Stimulated activated CD4-positive, alpha-beta T cell treated with anti-CD3 and anti-CD28 coated beads, TNF-alpha, amount 100 ng/mL, for 24 hours (primary cell): ENCODE measurements at places on chromosomes 11 and 22.

DNA sequence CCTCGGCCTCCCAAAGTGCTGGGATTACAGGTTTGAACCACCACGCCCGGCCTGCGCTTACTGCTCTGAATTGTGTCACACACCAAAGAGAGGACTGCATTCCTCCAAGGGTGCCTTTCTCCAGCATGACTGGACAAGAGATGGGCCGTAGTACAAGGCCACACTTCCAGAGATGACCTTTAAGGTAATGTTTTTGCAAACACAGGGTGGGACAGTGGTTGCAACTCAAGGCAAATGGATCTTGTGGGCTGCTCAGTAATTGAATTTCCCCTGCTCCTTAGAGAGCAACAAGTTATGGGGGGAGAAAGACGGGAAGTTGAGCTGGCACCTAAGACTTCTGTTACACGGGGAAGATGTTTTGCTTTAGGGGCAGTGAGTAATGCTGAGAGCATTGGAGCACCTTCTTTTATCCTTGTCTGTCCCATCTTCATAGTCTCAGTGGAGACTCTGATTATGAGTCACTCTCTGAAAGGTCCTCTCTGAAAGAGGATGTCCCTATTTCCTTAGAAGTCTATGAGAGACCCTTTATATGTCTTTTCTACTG, 66.3 kb downstream of the C11orf91 start:
- DNase-seq: no peak

DNA sequence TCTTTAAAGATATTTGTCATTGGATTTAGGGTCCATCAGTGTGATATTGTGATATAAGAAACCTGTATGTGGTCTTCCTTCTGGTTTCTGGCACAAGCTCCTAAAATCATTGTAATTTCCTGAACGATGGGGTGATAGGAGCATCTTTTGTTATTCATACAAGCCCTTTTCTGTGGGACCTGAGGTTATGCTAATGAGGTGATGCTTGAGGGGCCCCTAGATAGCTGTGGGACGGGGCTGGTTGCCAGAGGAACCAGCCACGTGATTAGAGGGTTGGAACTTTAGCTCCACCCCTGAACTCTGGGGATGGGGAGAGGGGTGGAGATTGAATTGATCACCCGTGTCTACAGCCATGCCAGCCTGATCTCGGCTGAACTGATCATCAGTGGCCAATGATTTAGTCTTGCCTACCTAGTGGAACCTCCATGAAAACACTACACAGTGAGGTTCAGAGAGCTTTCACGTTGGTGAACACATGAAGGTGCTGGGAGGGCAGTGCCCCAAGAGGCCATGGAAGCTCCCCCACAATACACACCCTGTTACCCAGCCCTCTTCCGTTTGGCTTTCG, 62.8 kb downstream of the BCR start:
- DNase-seq: peak; percentile 41

DNA sequence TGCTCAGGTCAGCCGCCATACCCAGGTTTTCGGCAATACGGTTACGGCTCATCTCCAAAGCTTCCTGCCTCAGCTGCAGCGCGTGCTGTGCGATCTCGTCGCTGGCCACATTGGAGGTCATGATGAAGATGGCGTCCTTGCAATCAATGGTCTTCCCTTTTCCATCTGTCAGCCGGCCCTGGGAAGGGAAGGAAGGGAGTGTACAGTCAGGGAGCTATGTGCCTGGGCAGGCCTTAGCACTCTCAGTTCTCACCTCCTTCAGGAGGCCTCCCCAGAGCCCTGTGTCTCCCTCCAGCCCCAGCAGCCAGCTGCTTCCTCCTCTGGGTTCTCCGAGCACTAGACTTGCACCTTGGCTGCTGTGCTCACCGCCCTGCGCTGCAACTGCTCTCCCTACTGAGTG, 51.5 kb upstream of the PHOX2A start:
- no peak for DNase-seq

- no peak for DNase-seq
Measured at GRCh38 chr22:36334081-36334820, 53.5 kb downstream of the MYH9 start.

DNA sequence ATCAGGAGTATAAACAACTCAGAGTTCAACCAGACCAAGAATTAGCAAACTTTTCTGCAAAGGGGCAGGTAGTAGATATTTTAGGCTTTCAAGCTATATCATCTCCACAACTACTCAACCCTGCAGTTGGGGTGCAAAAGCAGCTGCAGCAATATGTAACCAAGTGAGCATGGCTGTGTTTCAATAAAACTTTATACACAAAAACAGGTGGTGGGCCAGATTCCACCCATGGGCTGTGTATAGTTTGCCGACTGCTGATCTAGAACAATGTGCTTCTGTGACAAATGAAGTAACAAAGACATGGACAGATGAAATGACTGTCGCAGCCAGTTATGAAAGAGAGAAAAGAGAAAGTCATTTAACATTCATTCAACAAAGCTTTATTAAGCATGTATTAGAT, 77.1 kb upstream of the DRD2 start:
- no peak for DNase-seq

- DNase-seq: no peak
Measured at GRCh38 chr11:128720522-128720985, 26.7 kb downstream of the FLI1 start.

- DNase-seq: no peak
Measured at GRCh38 chr22:17285656-17286055, 66.4 kb upstream of the ADA2 start.

DNA sequence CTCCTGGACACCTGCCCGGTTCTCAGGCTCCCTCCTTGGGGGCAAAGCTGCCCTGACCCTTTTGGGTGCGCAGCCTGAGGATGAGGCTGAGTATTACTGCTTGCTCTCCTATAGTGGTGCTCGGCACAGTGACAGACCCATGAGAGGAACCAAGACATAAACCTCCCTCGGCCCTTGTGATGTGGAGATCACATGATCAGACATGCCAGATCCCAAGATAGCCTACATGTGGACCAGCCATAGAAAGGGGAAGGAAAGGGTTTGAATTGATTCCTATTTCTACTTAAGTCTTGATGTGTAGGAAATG, 125.3 kb downstream of the VPREB1 start:
- no peak for DNase-seq

DNA sequence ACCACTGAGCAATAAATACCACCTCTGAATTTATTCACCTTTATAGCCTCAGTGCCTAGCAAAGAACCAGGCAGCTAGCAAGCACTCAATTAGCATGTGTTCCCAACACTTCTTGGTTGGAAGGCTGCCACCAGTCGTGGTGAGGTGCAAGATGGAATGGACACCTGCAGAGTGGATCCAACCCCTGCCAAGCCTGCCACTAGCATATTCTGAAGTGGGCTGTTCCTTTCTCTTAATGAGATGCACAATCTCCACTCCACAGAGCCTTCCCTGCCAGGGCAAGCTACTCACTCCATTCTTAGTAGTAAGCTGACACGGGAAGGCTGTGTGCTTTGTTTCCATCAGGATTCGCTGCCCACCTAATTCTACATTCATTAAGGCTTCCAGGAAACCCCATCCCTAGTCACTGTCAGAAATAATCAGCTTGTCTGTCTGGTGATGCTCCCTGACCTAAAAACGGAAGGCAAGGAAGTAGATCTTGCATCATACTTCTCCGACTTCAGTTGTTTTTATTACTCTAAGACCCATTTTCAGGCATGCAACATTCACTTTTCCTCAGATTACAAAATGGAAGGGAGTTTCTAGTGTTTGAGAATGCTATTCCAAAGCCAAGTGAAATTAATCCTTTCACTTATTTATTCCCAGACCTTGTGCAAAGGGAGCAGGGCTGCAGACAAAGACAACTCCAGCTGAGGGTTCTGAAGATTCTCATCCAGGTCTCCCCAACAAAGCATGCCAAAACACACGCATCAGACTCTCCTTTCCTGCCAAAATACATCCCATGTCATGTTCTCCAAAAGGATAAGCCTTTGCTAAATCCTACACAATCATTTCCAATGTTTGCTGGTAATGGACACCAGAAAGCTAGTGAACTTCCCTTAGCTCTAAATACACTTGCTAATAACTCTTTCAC, 128.0 kb downstream of the TENM4 start:
- DNase-seq: no peak

DNA sequence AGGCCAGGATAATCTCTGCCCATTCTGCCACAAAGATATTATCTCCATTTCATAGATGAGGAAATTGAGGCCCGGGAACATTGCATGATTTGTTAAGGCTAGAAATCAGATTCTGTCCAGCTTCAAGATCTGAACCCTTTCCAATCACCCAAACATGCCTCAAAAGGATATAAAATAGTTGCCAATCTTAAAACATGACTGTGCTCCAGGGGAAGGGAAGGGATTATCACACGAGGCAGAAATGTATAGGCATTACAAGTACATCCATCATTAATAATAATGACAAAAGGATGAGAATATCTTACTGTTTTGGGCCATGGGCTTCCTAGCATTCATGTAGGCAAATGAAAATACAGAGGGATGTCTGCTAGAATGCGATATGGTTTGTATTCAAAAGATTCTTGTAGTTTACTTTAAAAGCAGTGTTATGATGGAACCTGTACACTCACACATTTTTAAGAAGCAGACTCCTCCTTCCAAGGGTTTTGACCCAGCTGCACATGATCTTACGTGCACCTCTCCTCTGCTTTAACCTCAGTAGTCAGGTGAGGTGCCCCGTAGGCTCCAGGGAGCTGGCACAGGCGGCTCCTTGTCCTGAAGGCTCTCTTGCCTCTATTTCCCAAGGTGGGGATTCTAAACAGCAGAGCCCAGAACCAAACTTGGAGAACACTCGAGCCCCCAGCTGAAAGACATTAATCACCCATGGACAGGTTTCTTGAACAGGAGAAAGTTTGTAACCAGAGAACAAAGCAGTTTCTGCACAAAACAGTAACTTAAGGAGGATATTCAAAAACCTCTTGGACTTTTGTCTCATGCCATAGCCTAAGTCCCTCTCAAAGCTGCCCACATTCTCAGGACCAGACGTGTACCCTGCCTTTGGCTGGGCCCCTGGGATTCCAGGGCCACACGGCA, 36.0 kb downstream of the PARVA start:
- DNase-seq: no peak

DNA sequence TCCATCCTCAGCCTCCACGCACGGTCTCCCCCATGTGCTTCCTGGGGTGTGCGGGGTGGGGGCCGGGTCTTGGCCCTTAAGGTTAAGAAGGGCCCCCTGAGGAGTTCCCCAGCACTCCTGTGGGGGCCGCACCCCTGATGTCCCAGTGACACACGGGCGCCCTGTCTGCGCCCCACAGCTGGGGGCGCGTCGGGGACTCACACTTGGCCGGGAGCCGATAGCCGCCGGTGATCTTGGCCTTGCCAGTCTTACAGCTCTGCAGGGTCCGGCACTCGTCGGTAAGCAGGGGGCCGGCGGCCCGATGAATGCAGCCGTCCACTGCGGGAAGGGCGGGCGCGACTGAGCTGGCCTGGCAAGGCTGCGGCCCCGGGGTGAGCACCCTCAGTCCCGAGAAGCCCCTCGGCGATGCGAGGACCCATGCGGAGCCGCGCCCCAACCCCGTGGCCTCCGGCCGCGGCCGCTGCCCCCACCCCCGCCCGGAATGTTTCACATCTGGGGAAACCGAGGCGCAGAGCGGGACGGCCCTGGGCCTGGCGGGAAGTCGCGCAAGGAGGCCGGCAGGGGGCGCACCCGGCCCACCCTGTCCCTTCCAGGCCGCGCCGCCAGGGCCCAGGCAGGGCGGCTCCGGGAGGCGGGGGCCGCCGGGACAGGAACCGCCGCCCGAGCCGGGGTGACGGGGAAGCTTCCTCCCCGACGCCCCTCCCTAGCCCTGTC, 13.9 kb downstream of the OTUB1 start:
- DNase-seq: peak; percentile 47

- DNase-seq: no peak
Measured at GRCh38 chr11:94513091-94513490, 830 bp downstream of the C11orf97 start.

DNA sequence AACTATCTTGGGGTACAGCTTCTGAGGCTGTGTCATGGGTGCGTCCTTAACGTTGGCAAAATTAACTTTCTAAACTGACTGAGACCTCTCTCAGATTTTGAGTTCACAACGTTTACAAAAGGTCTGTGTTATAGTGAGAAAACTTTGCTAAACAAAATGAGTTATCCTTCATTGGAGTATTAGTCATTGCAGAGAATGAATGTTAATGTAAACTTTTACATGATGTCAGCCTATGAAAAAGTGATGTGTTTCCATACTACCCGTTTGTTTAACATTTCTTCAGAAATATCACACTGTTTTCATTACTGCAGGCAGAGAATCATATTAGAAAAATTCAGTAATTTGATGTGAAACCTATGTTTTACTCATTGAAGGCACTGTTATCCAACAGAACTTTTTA, 32.1 kb downstream of the HSD17B12 start:
- no peak for DNase-seq

GRCh38 chr11:84372381-84372950, 1086.3 kb upstream of the CCDC90B start:
- DNase-seq: no peak

DNA sequence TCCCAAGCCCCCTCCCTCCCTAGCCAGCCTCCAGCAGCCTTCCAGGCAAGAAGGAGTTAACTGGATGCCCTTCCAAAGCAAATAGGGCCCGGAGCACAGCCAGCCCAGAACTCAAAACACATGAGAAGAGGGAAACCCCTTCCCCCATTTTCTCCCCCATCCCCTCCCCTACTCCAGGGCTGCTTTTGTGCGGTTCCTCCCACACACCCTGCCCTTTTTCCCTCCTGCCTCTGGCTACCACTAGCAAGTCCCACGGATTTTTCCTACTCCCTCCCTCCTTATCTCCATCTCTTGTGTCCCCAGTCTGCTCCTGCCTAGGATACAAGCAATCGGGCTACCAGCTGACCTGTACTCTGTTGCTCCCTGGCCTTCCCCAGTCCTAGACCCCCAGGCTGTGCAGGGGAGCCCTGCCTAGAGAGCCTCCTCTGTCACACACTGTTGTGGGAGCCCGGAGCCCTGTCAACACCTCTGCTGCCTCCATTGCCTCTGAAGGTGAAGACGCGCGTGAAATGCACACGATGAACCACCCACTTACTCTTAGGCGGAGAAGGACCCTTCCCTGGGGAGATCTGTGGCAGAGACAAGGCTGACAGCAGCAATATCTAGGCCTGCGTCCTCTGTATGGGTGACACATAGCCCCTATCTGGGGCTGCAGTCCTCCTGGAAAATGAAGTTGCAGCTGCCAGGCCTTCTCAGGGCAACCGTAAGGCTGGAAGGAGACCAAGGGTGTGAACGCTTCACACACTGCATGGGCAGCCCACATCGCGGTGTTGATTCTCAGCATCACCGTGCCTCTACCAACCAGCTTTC, 282.8 kb downstream of the MN1 start:
- DNase-seq: no peak

- peak; percentile 47 for DNase-seq
Measured at GRCh38 chr11:11842421-11843008, 743 bp downstream of the USP47 start.

DNA sequence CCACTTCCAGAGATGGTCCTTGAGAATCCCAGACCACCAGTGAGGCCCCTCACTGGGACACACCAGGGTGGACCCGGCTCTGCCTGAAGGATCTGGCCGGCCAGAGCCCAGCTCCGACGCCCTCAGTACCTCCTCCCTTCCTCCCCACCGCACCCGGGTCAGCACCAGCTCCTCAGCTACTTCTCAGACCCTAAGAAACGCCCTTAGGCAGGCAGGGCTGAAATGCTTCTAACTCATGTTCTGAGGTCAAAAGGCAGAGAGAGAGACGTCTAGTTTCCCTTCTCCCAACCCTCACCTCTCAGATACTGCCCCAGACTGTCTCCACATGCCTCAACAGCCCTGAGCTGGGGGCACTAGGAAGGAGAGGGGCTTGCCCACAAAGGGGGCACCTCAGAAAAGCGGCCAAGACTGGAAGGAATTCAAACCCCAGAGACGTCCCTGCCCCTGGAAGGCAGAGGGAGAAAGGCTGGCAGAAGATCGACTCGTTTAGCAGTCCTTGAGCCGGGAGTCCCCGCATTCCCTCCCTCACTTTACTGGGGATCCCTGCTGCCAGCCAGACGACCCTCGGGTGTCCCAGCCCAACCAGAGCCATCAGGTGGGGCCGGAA, 539 bp downstream of the USH1C start:
- DNase-seq: no peak
